GM12864 (cell line): ENCODE measurements at places on chromosomes 11 and 22.

GRCh38 chr11:94826415-94826814, 58.3 kb downstream of the AMOTL1 start:
- no peak for DNase-seq

- no peak for DNase-seq
These were observed 7.1 kb downstream of the PRPF19 start for GRCh38 chr11:60899046-60899936.

DNA sequence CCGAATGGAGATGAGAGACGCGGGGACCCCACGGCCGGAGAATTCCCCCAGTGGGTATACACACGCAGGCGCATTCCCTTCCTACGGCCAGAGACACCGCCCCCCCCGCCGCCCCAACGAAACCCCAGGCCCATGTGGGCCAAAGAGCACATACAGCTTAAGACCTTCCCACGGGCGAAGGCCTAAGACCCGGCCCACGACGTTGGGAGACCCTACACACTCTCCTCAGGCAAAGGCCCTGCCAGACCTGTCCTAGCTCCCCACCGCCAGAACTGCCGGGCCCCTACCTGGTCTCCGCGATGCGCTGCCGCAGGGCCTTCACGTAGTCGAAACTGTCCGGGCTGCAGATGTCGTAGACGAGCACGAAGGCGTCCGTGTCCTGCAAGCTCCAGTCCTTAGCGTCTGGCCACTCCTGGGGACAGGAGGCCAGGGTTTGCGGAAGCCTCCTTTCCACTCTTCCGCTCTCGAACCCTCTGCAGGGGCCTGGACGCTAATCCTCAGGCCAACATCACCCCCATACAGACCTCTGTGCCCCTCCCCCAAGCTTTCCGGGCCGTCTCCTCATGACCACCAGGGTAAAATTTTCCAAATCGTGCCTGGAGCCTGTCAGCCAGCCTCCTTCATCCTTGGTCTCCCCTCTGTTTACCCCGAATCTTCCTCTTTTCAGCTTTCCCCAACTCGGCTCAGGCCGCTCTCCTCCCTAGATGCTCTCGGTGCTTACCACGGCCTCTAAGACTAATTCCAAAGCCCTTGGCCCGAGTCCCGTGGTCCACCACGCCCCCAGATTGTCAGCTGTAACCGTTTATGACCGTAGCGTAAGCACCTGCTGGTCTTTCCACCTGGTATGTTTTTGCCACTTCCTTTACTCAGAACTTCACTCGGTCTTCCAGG, 1.7 kb downstream of the RASL10A start:
- DNase-seq, result no peak

DNA sequence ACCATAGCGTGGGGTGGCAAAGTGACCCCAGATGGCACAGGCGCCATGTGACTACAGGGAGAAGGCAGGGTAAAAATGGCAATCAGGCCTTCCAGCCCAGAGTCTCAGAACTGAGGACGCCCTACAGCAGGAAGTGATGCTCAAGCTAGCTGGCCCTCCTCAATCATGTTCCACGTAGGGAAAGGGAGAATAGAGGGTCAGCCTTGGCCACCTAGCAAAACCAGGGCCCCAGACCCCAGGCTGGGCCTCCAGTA, 978 bp upstream of the ANKRD13D start:
- no peak for DNase-seq

DNA sequence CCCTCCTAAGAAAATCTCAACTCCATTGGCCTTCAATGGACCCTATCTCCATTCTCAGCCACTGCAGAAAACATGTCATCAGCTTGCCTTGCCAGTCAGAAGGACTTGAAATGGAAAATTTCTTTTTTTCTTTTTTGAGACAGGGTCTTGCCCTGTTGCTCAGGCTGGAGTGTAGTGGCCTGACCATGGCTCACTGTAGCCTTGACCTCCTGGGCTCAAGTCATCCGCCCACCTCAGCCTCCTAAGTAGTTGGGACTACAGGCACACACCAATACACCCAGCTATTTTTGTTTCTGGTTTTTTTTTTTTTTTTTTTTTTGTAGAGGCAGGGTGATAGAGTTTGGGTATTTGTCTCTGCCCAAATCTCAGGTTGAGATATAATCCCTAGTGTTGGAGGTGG, 29.0 kb downstream of the AGBL2 start:
- no peak for DNase-seq

GRCh38 chr11:2237457-2238238, 32.7 kb downstream of the ASCL2 start:
- no peak for DNase-seq

GRCh38 chr11:127492029-127492428, 491.5 kb upstream of the KIRREL3 start:
- no peak for DNase-seq
